ENCODE measurements at places on chromosomes 5 and 9.

DNA sequence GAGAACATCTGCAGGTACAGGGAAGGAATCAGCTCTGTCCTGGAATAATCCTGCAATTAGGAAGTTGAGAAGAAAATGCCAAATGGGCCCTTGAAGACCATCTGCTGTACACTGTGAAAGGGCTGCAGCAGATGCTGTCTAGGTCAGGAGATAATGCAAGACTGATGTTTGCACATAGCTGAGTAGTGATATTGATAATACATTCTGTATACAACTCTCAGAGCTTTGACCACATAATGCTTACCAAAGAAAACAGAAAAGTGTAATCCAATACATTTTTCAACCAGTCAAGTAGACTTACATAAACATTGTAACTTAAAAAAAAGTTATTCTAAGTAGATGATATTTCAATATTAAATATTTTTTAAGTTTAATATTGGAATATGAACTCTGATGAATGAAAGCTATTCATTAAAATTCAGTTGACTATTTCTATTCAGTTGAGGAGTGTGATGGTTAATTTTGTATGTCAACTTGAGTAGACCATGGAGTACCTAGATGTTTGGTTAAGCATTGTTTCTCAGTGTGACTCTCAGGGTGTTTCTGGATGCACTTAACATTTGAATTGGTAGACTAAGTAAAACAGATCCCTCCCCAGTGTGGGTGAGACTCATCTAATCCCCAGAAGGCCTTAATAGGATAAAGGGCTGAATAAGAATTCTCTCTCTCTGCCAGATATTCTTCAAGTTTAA is 380.1 kb upstream of the PRR16 start:
- no peak for DNase-seq

- no peak for DNase-seq
These were observed 86.4 kb upstream of the CDH6 start for GRCh38 chr5:31107091-31107518.

GRCh38 chr5:88678770-88679381 is 204.1 kb downstream of the MEF2C start:
- no peak for DNase-seq

DNA sequence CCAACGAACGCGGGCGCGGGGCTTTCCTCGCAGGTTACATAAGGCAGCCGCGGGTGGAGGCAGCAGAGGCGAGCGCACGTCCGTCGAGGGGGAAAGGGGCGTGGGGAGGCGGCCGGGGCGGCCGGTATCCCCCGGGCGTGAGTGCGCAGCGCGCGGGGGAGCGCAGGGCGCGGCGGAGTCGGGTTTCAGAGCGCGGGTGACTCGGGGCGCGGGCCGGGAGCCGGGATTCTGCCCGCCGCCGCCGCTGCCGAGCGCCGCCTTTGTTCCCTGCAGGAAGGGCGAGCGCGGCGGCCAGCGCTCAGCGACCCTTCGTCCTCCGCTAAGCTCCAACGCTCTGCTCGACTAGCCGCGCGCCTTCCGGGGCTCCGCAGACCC is at the start of gene COL15A1:
Gene COL15A1 (plus strand): TSS at position 226 of the 375 bp plus-strand sequence. CDS start 155 bp downstream, outside the sequence.
- no peak for DNase-seq
